Common myeloid progenitor, CD34-positive (primary cell): ENCODE measurements at places on chromosomes 7 and 10.
A peak's percentile ranks its signal among the peaks of the same experiment; 100 is the strongest.

GRCh38 chr10:60762554-60762953, 15.7 kb upstream of the CDK1 start:
- DNase-seq = no peak

GRCh38 chr7:30091491-30091912, 43.3 kb upstream of the MTURN start:
- no peak for DNase-seq

DNA sequence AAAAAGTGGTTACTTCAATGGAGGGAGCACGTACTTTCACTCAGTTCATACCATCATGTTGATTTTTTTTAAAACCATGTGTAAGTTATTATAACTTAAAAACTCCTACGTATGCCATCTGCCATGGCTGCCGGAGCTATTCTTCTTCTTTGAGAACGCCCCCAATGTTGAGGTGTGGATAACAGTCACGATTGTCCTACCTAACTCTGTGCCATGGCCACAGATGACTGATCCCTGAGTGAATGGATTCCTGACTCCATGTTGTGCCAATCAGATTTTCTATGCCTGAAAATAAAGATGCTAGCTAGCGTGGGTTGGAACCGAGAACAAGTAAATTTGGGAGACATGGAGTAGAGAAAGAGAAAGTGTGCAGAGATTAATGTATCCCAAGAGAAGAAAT, 5.3 kb downstream of the MCMBP start:
- DNase-seq = no peak

- DNase-seq = no peak
Measured at GRCh38 chr10:121667948-121668313, 69.7 kb upstream of the FGFR2 start.

DNA sequence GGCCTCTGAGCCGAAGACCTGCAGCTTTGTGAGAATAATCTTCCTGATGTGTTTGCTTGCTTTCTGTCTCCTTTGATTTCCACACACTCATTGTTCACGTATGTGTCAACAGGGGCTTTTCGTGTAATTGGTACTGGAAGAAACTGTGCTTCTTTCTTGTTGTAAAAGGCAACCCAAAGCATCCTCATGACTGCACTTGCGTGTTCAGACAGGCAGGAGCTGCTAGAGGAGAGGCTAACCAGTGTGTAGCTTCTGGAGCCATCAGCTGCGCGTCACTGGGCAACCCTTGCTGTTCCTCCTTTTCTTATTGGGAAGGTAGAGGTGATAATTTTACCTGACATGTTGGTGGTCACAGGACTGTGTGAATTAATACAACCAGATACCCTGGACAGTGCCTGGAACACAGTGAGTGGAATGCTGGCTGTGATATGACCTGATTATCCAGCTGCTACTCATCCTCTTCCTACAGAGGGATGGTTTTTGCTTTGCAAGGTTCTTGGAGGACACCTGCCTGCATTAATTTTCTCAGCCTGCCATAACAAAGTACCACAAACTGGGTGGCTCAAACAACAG, 213.0 kb downstream of the ABCA13 start:
- no peak for DNase-seq

DNA sequence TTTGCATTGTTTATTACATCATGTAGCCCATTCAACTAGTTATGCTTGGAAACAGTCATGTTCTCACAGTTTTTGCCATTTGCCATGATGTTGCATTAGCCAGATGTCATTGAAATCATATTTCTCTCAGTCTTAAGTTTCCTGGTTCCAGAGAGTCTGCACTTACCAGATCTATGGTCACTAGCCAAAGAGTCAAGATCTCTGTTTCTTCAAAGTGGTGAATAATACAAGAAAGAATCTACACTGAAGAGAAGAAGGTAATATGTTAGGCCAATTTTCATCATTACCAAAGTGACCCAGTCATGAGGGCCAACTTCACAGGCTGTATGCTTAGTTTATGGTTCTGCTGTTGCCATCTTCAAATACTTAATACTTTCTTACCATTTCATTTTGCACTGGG, 89.0 kb upstream of the PHYHIPL start:
- no peak for DNase-seq

GRCh38 chr10:35607475-35608327, 2.6 kb downstream of the GJD4 start:
- peak; percentile 18 for DNase-seq

DNA sequence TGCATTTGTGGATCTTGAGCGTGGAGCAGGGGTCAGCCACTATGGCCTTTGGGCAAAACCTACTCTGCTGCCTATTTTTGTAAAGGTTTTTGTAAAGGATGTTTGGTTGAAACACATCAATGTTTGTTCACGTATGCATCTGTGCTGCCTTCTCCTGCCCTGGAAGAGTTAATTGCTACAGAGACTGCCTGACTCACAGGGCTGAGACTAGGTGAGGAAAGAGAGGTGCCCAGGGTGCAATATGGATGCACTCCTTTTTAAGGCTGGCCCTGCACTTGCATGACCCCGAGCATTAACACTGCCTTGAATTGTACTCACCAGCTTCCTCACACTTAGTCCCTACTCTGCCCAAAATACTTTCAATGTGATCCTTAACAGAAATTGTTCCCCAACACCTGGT, 20.9 kb upstream of the NAMPT start:
- DNase-seq = no peak

- DNase-seq = no peak
Measured at GRCh38 chr10:13001041-13001886, at the start of gene CCDC3. Gene CCDC3 (minus strand): TSS chr10:13001713. CDS start chr10:13001570, 143 bp downstream.

- peak; percentile 41 for DNase-seq
Measured at GRCh38 chr10:128059266-128059981, 66.8 kb downstream of the MKI67 start.

- no peak for DNase-seq
Measured at GRCh38 chr7:69892790-69893189, 294.5 kb downstream of the AUTS2 start.

- peak; percentile 9 for DNase-seq
Measured at GRCh38 chr10:91689731-91690168, 56.9 kb upstream of the PPP1R3C start.

- no peak for DNase-seq
Measured at GRCh38 chr10:65032867-65033769, 1511.9 kb downstream of the REEP3 start.

GRCh38 chr7:99379043-99379577, 4.6 kb downstream of the ARPC1B start:
- DNase-seq = peak; percentile 90

GRCh38 chr7:148856891-148857290, 27.2 kb downstream of the EZH2 start:
- no peak for DNase-seq

DNA sequence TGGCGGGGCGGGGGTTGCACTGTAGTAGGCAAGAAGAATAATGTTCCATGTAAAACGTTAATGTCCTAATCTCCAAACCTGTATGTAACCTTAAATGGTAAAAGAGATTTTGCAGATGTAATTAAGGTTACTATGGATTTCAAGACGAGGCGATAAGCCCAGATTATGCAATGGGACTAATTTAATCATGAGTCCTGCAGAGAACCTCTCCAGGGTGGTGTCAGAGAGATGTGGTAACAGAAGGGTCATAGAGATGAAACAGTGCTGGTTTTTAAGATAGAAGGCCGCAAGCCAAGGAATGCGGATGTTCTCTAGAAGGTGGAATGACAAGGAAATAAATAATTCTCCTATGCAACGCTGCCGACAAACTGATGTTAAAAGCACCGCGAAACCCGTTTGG, 57.1 kb downstream of the UBE3C start:
- no peak for DNase-seq

DNA sequence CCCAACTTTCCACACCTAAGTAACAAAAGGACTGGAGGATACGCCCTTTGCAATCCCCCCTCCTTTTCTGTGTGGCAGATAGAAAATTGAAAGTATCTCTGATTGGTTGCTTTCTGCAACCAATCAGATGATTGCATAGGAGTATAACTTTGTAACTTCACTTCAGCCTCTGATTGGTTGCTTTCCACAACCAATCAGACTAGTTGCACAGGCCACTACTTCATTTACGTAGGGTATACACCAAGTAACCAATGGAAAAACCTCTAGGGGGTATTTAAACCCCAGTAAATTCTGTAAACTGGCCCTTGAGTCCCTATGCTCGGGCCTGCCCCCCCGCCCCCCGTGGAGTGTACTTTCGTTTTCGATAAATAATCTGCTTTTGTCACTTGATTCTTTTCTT, 1080.4 kb downstream of the CNTNAP2 start:
- no peak for DNase-seq

GRCh38 chr10:33664070-33664469, 329.6 kb upstream of the NRP1 start:
- DNase-seq = no peak

- no peak for DNase-seq
Measured at GRCh38 chr10:69403519-69403918, 13.2 kb downstream of the TACR2 start.

- no peak for DNase-seq
Measured at GRCh38 chr7:4906682-4907081, 23.2 kb upstream of the RADIL start.

DNA sequence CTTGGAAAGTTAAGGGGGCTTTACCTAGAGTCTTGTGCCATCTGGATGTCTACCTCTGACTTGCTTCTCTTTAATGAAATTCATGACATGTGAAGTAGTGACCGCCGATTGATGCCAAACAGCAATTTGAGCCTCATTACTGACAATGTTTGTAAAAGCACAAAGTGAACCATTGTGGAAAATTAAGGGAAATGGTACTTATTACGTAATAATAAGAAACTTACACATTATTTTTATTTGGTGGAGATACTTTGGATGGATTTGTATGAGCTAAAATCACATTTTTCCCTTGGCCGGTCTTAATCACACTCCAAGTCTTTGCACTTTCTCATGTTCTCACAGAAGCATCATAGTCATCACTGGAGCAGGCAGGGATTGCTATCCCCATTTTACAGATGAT, 265.1 kb upstream of the KLF6 start:
- no peak for DNase-seq

DNA sequence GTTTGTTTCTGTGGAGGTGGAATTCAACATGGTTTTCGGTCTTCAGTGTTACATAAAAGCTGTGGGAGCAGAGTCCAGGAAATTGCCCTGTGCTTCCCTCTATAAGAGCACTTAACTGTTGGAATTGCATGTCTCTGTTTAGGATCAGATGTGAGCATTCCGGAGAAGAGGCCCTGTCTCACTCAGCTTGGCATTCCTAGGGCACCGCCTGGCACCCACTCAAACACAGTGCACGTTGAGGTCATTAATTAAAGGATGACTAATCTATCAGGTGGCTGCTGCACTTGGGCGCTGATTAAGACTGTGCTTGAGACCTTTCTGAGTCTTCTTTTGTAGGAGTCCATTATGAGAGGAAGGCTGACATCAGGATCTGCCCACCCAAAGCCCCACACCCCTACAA, 82.8 kb upstream of the VIPR2 start:
- DNase-seq = no peak

DNA sequence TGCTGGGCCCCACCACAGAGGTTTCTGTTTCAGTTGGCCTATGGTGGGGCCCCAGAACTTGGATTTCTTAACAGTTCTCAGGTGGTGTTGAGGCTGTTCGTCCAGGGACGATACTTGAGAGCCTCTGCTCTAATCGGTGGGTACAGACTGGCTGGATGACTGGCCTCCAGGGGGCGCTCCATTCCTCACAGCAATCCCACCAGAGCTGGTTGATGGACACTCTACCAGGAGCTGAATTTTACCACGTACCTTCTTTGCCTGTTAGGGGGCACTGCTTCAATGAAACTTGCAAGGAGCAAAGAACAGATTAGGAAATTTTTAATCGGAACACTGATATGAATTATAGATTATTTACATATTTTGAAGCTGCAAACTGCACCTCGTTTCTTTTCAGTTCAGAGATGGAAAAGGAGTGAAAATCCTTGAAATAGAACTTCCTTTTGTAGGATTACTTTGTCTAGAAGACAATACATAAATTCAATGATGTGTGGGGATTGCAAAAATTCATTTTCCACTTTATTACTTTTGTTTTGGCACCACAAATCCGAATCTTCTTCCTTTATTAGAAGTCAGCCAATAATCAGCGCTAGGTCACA, 44.8 kb downstream of the KBTBD2 start:
- DNase-seq = peak; percentile 91

GRCh38 chr10:129544205-129545202, 77.5 kb downstream of the MGMT start:
- DNase-seq = no peak

GRCh38 chr10:98235846-98236245, 32.1 kb downstream of the LOXL4 start:
- DNase-seq = no peak

DNA sequence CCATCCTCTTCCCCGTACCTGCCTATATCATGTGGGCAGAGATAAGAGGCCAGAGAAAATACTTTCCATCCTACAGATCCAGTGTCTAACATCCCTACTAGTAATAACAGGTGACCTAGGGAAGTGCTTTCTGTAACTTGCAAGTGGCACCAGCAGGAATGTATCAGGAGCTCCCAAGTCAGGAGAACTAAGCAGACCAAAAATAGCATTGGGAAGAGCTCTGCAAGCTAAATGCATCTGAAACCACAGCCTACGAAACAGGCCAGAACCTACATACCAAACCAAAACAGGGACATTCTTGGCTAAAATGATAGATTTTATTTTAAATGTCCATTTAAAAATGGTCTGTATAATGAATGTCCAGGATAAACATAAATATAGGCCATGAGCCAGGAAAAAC, 680.8 kb downstream of the PHTF2 start:
- DNase-seq = no peak

GRCh38 chr7:100632951-100633717, 8.2 kb downstream of the TFR2 start:
- DNase-seq = peak; percentile 57

GRCh38 chr10:6138456-6138855, 49.6 kb downstream of the RBM17 start:
- no peak for DNase-seq

- DNase-seq = no peak
Measured at GRCh38 chr7:105006367-105007136, 7.5 kb upstream of the KMT2E start.

- no peak for DNase-seq
Measured at GRCh38 chr10:69418052-69418752, 1.5 kb upstream of the TACR2 start.

DNA sequence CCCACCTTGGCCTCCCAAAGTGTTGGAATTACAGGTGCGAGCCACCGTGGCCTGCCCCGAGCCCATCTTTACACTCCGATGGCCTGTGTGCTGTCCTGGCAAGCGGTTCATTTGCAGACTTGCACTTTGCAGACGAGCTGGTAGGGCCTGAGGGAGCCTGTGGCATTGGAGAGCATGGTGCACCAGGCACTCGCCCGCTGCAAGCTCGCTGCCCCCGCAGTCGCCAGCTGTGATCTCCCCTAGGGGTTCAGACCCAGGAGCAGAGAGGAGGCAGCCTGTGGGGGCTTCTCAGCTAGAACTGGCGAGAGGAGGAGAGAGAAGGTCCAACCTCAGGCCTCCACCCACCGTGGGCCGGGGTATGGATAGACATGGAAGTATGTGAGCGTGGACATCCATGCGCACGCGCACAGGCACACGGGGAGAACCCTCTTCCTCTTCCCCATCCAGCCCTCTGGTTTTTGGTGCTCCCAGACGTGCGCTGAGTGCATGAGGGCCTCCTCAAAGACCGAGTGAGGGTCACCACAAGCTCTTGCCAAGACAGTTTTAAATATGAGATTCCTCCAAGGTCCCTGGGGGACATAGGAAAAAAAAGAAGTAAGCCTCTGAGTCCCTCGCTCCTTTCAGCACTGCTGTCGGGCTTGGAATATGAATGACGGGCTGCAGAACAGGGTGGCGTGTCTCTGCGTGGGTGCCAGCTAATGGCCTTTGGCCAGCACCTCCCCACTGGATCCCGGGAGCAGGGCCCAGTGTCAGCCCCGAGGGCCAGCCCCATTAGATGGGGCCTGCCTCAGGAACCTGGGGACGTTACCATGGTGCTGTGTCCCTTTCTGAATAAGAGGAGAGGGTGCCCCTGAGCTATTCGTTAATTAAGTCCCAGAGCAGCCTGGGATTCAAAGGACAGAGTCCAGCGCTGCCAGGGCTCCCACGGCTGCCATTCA, 15.1 kb upstream of the TTYH3 start:
- DNase-seq = no peak
